ENCODE measurements at places on chromosomes 3 and 15.

DNA sequence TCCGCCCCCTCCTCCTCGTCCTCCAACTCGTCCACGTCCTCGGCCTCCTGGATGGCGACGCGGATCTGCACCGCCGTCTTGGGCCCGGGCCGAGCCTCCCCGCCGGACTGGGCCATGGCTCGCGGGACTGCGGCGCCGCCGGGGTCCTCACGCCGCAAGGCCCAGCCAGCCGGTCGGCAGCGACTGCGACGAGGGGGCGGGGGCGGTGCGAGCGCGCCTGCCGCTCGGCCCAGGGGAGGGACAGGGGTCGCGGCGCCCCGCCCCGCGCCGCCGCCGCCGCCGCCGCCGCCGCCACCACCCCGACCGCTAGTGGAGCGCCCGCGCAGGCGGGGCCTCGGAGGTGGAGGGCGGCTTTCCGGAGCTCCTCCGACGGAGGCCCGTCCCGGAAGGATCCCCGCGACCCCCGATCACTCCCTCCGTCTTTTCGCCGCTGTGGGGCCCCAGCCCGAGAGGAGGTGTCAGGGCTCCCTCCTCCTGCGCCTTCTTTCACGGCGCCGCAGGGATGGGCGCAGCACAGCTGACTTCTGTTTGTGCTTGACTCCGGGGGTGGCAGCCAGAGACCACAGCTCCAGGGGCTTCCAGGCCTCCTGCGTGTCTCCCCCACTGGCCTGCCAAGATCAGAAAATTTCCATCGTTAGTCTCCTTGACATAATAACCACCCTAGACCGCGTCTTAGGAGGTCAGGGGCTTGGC lies at the start of gene LARP6:
Gene LARP6 (minus strand): TSS at position 185 of the 693 bp plus-strand sequence. CDS start 69 bp downstream, at position 116.
- peak; percentile 30 for DNase-seq

- DNase-seq = no peak
These were observed 445 bp upstream of the TSEN2 start for GRCh38 chr3:12483872-12484197.

GRCh38 chr15:73321496-73322450 lies 47.0 kb downstream of the HCN4 start:
- DNase-seq = no peak

GRCh38 chr3:127629467-127630403 lies 750 bp downstream of the PODXL2 start:
- DNase-seq = no peak

GRCh38 chr15:89364741-89365450 lies 30.3 kb upstream of the POLG start:
- DNase-seq = no peak

GRCh38 chr3:159944781-159945180 lies 43.9 kb upstream of the IL12A start:
- DNase-seq = peak; percentile 19

GRCh38 chr3:51982352-51982837 lies 940 bp upstream of the ACY1 start:
- DNase-seq = no peak

DNA sequence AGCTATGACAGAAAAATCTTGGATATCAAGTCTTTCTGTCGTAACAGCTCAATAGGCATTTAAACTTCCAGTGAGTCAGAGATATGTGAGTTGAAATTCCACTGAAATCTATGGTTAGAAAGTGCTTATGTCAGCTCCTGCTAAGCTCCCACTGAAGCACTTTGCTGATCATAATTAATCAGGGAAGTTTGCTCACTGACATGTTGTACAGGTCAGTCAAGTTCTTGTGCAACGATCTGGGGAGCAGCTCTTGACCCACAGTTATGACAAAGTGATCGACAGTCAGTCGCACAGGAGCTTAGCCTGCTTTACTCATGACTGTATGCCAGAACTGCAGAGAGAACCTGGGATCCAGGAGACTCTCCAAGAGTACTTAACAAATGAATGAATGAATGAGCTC lies 453.5 kb downstream of the SOX2 start:
- DNase-seq = no peak

- DNase-seq = no peak
These were observed 13.1 kb upstream of the ANP32A start for GRCh38 chr15:68833700-68834331.

DNA sequence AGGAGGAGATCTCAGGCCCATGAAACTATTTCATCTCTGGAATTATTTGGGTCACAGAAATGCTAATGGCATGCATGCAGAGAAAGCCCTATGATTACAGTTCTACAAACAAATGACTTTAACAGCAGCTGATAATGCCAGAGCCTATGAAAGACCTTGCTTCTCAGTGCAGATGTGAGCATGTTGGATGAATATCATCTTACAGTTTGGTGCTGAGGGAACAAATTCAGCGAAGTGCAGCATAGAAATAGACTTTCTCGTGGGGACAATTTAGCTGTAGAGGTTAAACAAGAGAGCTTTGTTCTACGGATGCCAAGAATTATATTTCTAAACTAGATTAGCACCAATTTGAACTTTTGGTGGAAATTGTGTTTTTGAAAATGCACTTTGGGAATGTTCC lies 27.7 kb downstream of the PTX3 start:
- DNase-seq = peak; percentile 54

DNA sequence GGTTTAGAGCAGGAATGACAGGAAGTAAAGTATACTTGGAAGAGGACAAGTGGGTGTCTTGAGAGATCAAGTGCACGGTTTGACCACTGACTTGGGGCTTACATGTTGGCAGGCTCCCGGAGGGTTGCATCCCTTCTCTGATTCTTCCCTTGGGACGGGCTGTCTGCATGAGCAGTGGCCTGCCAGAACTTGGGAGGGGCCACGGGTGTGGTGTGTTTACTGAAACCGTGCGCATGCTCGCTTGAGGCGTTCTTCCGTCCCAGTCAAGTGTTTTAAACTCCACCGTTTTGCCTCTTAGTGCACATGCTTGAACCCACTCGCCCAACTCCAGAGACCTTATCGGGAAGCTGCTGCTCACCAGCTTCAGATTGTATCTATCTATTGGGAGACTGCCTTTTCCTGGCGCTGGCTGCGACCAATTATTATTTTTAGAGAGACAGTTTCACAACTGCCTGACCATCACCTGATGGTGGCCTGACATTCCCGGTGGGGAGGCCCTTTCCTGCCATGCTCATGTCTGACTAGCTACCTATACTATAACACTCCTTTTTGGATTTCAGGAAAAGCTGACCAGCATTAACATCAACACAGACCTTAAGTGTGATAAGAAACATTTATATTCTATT lies 14.9 kb upstream of the C3orf22 start:
- no peak for DNase-seq

DNA sequence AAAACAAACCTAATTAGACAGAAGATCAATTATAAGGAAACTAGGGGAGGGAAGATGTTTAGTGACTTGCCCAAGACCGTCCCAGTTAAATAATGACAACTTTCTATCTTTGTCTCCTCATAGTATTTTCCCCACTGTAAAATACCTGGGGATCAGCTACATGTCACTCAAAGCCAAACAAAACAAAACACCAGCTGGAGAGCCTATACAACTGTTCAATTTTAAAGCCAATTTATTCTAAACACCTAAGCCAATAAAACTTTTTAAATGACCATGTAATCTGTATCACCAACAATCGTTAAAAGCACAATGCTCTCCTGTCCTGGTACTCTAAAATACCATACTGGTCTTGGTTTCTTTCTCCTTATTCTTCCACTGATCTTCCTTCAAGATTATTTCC lies 168.4 kb downstream of the STAG1 start:
- DNase-seq = no peak
